ENCODE measurements at places on chromosomes 12 and 14.

DNA sequence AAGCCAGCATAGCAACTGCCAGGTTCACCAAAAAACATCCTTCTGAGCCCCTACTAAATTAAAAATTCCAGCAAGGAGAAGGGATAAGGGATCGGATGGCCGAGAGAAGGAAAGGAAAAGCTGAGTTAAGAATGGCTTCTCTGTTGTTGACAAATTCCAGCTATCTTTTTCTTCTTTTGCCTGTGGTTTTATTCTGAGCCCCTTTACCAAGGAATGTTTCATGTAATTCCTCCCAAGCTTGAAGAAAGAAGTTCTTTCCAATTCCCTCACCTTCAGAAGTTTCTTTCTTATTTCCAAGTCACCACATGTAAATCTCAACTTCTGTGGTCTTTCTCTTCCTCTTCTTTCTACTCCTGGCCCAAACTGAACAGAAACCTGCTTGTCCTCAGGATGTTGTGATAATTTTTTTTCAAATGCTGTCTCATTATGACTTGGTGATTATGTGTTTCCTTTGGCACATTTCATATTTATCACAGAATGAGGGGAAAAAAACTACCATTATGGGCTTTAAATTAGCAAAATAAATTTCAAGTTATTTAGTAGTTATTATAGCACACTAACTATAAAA, 40.0 kb downstream of the FGD6 start:
- DNase-seq, result no peak

DNA sequence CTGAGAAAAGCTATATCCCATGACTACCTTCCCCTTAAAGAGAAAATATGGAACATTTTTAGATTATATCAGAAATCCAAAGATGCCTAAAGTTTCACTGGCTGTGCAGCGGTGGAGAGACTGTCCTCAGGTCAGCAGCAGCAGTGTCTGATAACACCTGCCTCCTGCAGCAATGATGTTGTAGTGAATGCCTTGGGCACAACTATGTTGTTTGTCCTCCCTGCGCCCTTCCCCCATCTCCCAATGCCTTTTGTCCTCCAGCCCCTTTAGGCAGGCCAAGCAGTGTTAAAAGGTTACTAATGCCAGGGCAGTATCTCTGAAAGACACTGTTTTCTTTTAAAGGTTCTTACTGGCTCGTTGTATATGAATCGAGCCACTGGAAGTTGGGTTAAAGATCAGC, 13.2 kb downstream of the RTRAF start:
- DNase-seq, result no peak

DNA sequence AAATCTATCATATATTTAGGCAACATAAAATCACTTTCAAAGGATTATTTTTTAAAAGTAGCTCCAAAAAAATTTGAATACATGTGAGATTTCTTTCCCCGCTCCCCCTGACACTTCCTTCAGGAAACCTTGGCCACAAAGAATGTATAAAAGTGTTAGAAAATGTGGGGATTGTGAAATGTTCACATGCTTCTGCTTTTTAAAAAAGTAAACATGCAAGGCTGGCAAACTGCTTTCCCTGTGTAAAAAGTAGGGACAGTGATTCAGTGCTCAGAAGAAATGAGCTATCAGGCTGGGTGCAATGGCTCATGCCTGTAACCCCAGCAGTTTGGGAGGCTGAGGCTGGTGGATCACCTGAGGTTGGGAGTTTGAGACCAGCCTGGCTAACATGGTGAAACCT, 26.6 kb downstream of the MBIP start:
- DNase-seq, result no peak

DNA sequence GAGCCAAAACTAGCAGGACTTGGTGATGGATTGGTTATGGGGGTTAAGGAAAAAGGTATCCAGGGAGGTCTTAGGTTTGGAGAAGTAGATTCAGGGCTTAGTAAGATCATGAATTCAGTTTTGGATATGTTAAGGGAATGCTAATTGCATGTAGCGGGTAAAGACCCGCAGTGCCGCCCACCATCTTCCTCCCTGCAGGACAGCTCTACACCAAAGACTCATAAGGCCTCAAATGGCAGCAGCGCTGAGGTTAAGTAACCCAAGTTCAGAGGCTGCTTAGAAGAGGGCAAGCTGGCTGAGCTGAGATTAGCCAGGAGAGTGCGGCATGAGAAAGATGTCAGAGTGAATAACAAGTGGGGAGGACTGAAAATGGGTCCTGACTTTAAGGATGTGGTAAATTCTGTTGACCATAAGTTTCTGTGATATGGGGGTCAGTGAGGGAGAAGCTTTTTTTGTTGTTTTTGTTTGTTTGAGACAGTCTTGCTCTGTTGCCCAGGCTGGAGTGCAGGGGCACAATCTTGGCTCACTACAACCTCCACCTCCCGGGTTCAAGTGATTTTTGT, 26.2 kb downstream of the RAD9B start:
- DNase-seq, result no peak

- no peak for DNase-seq
These were observed 30.1 kb downstream of the CDKN1B start for GRCh38 chr12:12747278-12747677.

GRCh38 chr12:47218191-47218654, 138.5 kb upstream of the AMIGO2 start:
- DNase-seq, result no peak

DNA sequence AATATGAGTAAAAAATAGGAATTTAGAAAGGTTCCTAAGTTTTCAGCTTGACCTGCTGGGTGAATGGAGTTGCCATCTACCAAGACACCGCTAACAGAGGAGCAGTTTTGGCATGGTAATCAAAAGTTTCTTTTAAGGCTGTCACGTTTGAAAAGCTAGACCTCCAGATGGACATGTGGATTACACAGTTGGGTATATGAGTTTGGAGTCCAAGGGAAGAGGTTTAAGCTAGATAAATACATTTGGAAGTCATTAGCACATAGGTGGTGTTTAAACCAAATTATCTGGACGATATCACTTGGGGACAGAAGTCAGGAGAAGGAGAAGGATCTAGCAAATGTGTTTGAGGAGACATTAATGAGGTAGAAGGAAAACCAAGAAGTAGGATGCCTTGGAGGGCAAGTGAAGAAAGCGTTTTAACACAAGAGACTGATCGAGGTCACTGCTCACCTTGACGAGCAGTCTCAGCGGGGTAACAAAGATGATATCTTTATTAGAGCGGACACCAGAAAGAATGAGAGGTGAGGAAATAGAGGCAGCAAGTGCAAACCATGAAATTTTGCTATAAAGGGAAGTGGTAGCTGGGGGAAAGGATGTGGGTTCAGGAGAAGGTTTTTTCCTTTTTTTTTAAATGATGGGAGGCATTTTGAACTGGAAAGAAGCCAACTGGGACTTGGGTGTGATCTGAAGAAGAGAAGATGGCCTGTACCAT, 17.6 kb downstream of the PNP start:
- no peak for DNase-seq

DNA sequence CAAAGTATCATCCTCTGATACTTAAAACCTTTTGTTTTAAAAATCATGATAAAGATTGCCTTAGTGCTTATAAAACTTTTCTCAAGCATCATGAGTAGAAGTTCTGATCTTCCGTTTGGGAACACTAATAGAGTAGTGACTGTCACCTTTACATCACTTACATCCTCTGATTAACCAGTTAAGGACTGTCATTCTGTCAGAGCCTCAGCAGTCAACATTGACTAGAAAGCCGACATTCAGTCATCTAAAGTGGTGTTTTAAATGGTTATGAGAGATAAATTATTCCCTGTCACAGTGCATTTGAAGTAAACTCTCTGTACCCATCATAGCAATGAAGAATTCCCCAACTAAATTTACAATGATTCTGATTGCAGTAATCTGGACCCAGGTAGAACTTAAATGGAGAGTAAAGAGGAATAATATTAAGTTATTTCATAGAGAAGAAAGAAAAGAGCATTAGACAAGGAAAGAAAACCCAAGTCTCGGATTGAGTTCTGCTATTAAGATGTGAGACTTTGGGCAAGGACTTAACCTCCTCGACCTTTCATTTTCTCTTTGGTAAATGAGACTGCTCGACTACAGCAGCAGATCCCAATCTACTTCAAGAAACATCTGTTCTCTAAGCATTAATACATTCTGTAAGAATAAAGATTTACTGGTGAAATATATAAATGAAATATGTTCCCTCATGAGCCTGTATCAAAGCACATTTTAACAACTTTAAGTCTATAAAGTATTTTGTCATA, 563.9 kb upstream of the LMO3 start:
- DNase-seq, result no peak

DNA sequence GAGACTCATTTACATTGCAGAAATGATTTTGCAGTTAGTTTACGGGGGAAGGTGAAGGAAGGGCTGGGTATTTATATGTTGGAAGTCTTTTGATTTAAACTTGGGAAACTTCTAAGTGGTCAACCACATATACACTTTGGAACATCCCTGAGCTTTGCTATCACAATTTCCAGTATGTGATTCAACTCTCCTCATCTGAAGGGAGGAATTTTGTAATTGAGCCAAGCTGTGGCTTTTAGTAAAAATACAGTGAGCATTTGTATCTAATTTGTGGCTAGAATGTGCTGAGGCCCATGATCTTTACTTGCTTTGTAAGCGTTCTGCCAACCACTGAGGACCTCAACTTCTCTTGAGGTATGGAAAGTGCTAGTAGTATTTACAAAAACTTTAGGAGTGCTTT, 235.0 kb upstream of the PDZRN4 start:
- no peak for DNase-seq

DNA sequence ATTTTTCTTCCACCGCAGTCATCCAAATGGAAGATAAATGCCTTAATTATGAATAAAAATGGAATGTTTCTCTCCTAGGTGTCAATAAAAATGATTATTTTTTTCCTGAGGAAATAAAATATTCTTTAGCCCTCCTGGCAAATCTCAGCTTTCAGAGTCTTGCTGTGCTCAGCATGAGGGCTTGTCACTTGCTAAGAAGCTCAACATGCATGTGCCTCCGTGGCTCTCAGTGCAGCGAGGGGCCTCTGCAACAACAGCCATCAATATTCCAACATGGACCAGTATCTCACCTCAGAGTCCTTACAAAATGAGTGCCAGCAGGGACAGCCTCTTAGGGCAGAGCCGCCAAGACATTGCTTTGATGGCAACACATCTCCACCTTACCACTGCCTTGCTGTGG, 159.5 kb upstream of the TMPO start:
- no peak for DNase-seq

GRCh38 chr14:22794551-22794951, 20.7 kb downstream of the SLC7A7 start:
- DNase-seq, result no peak

DNA sequence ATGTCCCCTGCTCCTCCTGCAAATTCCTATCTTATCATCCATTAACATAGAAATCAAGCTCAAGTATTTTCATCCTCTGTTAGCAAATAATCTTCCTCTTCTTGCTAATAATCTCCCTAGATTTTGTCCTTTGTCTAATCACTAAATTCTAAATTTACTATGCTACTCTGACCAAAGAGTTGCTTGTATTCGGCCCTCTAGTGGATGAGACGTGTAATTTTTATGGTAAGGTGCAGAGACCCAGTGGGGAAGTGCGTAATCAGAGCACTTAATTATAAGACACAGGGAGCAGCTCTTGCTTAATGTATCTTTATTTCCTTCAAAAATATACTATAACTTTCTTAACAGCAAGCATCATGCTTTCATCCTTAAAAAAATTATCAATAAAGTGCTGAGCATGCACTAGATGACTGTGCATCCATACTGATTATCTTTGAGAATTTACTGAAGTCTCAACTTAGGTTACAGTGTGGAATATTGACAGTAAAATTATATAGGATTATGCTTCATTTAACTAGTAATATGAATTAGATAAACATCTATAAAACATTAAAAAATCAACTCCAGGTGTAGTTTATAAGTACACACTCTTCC, 212.6 kb downstream of the SLC16A7 start:
- peak; percentile 35 for DNase-seq

- DNase-seq, result no peak
These were observed 337.2 kb upstream of the NAV3 start for GRCh38 chr12:77493302-77494168.

DNA sequence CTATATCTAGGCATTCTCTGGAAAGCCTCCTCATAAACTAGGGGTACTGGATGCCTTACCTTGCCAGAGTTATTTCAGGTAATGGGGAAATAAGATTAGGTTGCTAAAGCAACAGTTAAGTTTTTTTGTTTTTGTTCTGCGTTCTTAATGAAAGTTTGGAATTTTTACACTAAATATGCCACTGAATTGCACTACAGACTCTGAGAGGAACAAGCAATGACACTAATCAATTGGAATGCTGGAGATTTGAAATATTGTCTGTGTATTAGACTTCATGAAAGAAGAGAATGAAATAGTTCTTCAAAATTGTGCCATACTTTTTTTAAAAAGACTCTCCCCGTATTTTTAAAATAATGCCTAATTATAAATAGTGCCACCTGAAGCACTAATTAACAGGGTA, 287.8 kb downstream of the NAV3 start:
- no peak for DNase-seq

DNA sequence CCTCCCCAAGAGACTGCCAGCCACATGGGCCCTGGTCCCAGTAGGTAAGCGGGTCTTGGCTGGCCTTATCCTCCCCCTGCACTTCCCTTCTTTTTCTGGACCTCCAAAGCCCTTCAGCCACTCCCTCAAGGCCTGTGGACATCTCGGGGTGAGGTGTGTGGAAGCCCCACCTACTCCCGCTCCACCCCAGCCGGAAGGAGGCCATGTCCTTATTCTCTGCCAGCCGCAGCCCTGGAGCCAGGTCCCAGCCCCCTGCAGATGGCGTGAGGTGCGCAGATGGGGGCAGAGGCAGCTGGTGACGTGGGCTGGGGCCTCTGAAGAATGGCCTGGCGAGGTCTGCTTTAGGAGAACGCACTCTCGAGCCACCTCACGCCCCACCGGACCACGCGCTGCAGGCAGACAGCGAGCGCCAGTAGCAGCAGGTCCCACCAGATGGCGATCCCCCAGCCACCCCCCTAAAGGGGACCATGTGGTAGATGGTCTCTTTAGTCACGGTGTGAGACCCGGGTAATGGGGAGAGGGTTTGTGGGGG, 167.1 kb downstream of the TSPAN9 start:
- no peak for DNase-seq

DNA sequence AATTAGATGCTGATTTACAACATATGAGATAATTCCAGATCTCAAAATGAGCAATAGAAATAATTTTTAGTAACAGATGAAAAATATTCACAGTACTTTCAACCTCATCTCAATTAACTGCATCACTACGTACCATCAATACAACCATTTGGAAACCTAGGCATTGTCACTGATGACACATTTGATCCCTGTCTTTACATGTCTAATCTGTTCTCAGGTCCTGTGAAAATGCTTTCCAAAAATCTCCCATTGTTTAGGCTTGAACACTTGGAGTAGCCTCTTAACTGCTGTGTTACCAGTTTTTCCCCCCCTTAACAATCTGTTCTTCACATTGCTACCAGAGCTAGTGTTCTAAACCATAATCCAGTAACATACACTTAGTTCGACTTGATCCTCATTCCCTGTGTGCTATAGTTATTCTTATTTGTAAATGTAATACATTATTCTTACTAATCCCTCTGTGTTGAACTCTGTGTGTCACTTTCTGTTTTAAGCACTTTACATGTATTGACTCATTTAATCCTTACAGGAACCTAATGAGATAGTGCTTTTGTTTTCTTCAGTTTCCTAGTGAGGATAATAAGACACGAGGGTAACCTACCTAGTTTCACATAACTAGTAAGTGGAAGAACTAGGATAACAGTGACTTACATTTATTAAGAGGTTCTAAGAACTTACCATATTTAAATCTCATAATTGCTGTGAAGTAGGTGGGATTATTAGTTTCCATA, 41.7 kb downstream of the LARP4 start:
- DNase-seq, result no peak

Data from SK-N-DZ (cell line).